CD8-positive, alpha-beta memory T cell (primary cell): ENCODE measurements at places on chromosomes 11 and 22. TPM values are rescaled to one million over a fixed set of nuclear protein-coding genes. Genes with fewer than 3 reads are reported as not detected.
A peak's percentile ranks its signal among the peaks of the same experiment; 100 is the strongest.

- H3K36me3 ChIP-seq: no peaks in the 10 kb centered on the region
- no peaks in the 10 kb centered on the region for H3K27me3 ChIP-seq
- peaks cover 12% of the 10 kb centered on the region for H3K4me1 ChIP-seq
Observed at GRCh38 chr22:37904572-37905533, 1.2 kb upstream of the MICALL1 start.

GRCh38 chr11:1776944-1777715, 13.4 kb upstream of the CTSD start:
- no peaks in the 10 kb centered on the region for H3K27me3 ChIP-seq
- no peak overlapping the region for H3K4me3 ChIP-seq
- H3K27ac ChIP-seq: no peak overlapping the region

DNA sequence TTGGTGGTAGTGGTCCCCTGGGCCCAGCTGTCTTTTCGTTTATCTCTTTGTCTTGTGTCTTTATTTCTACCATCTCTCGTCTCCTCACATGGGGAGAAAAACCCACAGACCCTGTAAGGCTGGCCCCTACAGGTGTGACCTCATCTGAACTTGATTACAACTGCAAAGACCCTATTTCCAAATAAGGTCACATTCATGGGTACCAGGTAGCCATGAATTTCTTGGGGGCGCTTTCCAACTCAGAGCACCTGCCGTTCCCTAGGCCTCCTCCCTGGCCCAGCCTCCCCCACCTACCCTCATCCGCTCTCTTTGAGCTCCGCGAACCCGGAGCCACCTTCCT, 14.0 kb upstream of the RRP7A start:
- no peaks in the 10 kb centered on the region for H3K36me3 ChIP-seq
- H3K4me3 ChIP-seq: peak overlapping the region; percentile 44
- no peak for DNase-seq
- peaks cover 7% of the 10 kb centered on the region for H3K4me1 ChIP-seq
- H3K27ac ChIP-seq: peak overlapping the region; percentile 71

The SCGB1A1 gene
- not detected for total RNA-seq

- peaks cover 84% of the 10 kb centered on the region for H3K36me3 ChIP-seq
- no peaks in the 10 kb centered on the region for H3K4me1 ChIP-seq
- no peaks in the 10 kb centered on the region for H3K27me3 ChIP-seq
- no peak for DNase-seq
Observed at GRCh38 chr11:117218133-117218915, 13.5 kb downstream of the PCSK7 start.

- no peak overlapping the region for H3K27ac ChIP-seq
- H3K36me3 ChIP-seq: no peaks in the 10 kb centered on the region
- peaks cover 5% of the 10 kb centered on the region for H3K4me1 ChIP-seq
- H3K4me3 ChIP-seq: no peak overlapping the region
- no peaks in the 10 kb centered on the region for H3K27me3 ChIP-seq
Observed at GRCh38 chr11:3803726-3804495, 4.4 kb upstream of the PGAP2 start.

GRCh38 chr22:19431649-19432132, at the start of gene HIRA:
Gene HIRA, minus strand, starts transcription at chr22:19431733. Its CDS starts 257 bp downstream, at chr22:19431476.
- DNase-seq: peak; percentile 87
- H3K36me3 ChIP-seq: peaks cover 22% of the 10 kb centered on the region
- H3K4me1 ChIP-seq: peaks cover 43% of the 10 kb centered on the region
